ENCODE measurements at places on chromosomes 5 and 9.
A peak's percentile ranks its signal among the peaks of the same experiment; 100 is the strongest.

GRCh38 chr9:75299324-75299723, 211.0 kb downstream of the OSTF1 start:
- DNase-seq: no peak

- DNase-seq: peak; percentile 27
Measured at GRCh38 chr5:140966293-140967225, at the start of gene PCDHAC2. TSS of gene PCDHAC2 (plus strand) at chr5:140966476. CDS start at chr5:140966767, 291 bp downstream.

- no peak for DNase-seq
Measured at GRCh38 chr5:45288746-45289145, 407.4 kb downstream of the HCN1 start.

- no peak for DNase-seq
Measured at GRCh38 chr5:89983216-89983615, 426.3 kb downstream of the CETN3 start.

GRCh38 chr9:89498852-89499480, 1.1 kb upstream of the SEMA4D start:
- DNase-seq: no peak

DNA sequence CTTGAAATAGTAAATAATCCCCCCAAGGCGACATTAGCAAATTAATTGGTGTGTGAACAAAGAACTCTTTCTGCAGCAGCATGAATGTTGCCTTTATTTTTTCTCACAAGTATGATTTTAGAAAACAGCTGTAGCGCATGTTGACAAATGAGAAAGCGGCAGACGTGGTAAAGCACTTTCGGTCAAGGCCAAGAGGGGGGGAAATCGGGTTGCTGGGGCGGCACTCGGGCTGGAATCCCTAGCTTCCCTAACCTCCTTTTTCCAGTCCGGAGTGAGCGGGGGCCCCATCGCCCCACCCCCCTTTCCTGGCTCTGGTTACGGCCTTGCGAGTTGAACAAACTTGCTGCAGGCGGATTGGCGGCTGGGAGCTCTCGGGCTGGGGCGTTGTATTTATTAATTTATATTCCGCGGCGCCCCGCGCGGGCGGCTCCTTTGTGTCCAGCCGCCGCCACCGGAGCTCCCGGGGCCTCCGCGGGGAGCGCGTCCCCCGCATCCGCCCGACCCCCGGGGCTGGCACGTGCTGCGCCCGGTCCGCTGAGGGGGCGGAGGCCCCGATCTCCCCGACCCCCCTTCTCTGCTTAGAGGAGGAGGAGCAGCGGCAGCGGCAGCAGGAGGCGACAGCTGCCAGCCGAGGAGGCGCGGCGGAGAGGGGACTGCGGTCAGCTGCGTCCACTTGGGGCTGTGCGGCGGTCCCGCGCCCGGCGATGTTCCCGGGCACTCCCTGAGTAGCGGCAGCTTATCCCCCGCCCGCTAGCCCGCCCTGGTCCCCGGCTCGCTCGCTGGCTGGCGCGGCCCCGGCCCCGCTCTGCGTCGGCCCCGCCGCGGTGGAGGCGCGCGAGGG, at the start of gene RHOBTB3:
RHOBTB3 (plus strand) TSS at position 607 of the 841 bp plus-strand sequence. CDS start 347 bp downstream, outside the sequence.
- peak; percentile 22 for DNase-seq

- DNase-seq: no peak
Measured at GRCh38 chr5:156142867-156143266, 184.1 kb upstream of the SGCD start.

DNA sequence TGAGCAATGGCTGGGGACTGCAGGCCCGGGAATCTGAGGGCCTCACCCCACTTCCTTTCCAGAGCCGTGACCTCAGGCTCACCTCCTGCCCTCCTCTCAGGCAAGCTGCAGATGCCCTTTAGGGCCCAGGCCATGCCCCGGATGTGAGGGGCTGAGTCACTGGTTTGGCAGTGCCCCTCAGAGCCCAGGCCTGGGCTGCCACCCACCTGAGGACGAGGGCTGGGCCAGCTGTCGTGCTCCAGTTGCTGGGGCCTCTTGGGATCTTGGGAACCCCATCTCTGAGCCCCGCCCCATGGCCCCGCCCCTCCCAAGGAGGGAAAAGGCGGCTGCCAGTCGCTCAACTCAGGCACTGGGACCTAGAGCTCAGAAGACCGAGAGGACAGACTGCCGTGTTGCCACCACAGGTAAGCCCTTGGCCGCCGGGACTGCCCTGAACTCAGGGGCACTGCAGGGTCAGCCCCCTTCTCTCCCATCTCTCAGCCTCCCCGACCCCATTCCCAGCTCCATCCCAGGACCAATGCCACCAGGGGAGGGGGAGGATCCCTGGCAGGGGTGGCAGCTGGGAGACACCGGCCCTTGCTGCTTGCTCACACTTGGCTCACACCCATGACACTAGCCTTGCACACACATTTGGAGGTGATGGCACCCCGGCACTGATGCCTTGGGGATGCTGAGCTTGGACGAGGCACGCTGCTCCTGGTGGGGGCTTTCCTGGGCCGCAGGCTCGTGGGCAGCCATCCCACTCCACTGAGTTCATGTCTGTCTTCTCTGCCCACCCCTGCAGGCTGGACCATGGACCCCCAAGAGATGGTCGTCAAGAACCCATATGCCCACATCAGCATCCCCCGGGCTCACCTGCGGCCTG, at the start of gene CYSRT1:
CYSRT1 (plus strand) TSS at position 345 of the 865 bp plus-strand sequence; CDS start at position 793, 448 bp downstream.
- DNase-seq: no peak

DNA sequence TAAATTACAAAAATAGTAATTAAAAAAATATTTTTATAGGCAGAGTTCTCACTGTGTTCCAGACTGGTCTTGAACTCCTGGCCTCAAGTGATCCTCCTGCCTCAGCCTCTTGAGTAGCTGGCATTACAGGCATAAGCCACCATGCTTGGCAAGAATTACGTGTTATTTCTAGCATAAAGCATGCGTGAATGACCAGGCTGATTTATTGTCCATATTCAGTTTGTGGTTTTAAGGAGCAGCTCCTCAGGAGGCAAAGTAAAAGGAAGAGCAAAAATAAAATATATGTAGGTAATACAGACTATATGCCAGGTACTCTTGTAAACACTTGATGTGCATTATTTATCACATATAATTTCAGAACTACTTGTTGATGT, 7.1 kb upstream of the CD180 start:
- no peak for DNase-seq
